ENCODE measurements at places on chromosomes 5 and 9. TPM values are rescaled to one million over a fixed set of nuclear protein-coding genes. Genes with fewer than 3 reads are reported as not detected.

DNA sequence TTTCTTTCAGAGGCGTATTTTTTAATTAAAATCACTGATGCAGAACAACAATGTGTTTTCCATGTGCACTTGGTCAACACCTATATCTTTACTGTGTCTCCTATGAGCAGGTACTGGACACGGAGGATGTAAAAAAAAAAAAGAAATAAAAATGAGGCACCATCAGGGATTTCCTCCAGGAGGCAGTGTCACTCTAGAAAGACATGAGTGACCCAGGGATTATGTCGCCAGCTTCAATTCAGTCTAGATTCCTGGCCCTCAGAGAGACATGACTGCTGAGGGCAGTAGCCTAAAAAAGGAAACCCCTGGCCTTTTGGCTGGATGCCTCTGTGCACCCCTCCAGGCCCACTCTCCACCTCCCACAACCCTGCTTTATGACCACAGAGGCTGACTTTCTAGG lies 18.3 kb upstream of the IL33 start:
- no peaks in the 10 kb centered on the region for H3K27me3 ChIP-seq
- H3K36me3 ChIP-seq = no peaks in the 10 kb centered on the region
- DNase-seq = no peak
- no peak overlapping the region for H3K4me3 ChIP-seq

DNA sequence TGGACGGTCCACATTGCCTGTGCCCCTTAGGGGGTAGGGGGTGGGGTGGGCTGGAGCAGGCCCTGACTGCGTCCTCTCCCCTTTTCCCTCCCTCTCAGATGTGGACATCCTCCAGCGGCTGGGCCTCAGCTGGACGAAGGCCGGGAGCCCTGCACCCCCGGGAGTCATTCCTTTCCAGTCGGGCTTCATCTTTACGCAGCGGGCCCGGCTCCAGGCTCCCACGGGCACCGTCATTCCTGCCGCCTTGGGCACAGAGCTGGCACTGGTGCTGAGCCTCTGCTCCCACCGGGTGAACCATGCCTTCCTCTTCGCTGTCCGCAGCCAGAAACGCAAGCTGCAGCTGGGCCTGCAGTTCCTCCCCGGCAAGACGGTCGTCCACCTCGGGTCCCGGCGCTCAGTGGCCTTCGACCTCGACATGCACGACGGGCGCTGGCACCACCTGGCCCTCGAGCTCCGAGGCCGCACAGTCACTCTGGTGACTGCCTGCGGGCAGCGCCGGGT lies 12.3 kb downstream of the COL27A1 start:
- no peak overlapping the region for H3K4me3 ChIP-seq
- H3K4me1 ChIP-seq = peaks cover 39% of the 10 kb centered on the region
- no peak for DNase-seq
- no peaks in the 10 kb centered on the region for H3K27me3 ChIP-seq

GRCh38 chr5:148834689-148835088 lies 8.3 kb downstream of the ADRB2 start:
- H3K36me3 ChIP-seq = no peaks in the 10 kb centered on the region
- no peak overlapping the region for H3K4me3 ChIP-seq
- H3K27me3 ChIP-seq = peaks cover 32% of the 10 kb centered on the region
- H3K4me1 ChIP-seq = no peaks in the 10 kb centered on the region
- no peak for DNase-seq
- no peak overlapping the region for H3K27ac ChIP-seq

- no peaks in the 10 kb centered on the region for H3K36me3 ChIP-seq
- peaks cover 28% of the 10 kb centered on the region for H3K4me1 ChIP-seq
- DNase-seq = no peak
- H3K27me3 ChIP-seq = no peaks in the 10 kb centered on the region
- H3K27ac ChIP-seq = peak overlapping the region; percentile 98
These were observed 193.0 kb downstream of the CD180 start for GRCh38 chr5:67003685-67003934.

- H3K36me3 ChIP-seq = peaks cover 3% of the 10 kb centered on the region
- H3K27me3 ChIP-seq = peaks cover 17% of the 10 kb centered on the region
- H3K4me3 ChIP-seq = no peak overlapping the region
- H3K27ac ChIP-seq = no peak overlapping the region
- DNase-seq = no peak
These were observed 24.2 kb downstream of the SLC1A1 start for GRCh38 chr9:4514252-4515128.

The EIF4EBP3 gene
- 4.8 TPM for total RNA-seq

GRCh38 chr5:146337264-146337904 lies 1.3 kb upstream of the POU4F3 start:
- H3K27ac ChIP-seq = no peak overlapping the region
- H3K4me1 ChIP-seq = peaks cover 5% of the 10 kb centered on the region
- no peak for DNase-seq
- H3K36me3 ChIP-seq = no peaks in the 10 kb centered on the region

DNA sequence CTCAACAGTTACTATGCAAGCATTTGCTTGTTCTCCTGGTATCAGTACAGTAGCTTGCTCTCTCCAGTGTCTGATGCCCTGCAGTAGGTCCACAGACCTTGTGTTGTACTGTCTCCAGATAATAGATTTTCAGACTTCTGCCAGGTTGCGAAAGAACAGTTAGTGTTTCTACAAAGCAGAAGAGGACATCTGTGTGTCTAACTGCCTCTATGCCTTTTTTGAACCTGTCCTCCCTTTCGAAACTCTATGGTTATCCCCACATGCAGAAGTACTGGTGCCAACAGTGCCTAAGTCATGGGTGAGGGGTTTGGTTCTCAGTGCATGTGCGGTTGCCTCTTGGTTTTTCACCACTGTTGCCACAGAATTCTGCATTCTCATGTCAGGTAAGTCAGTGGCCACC lies 45.9 kb downstream of the KCNN2 start:
- no peak overlapping the region for H3K4me3 ChIP-seq
- no peaks in the 10 kb centered on the region for H3K4me1 ChIP-seq
- no peak for DNase-seq
- H3K36me3 ChIP-seq = no peaks in the 10 kb centered on the region

DNA sequence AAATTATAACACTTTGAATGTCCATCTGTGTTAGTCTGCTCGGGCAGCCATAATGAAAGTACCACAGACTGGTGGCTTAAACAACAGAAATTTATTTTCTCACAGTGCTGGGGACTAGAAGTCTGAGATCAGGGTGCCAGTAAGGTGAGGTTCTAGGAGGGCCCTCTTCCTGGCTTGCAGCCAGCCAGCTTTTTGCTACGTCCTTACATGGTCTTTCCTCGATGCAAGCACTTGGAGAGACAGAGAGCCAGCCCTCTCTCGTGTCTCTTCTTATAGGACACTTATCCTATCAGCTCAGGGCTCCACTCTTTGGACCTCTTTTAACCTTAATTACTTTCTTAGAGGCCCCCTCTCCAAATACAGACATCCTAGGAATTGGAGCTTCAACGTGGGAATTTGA lies 351.8 kb downstream of the SPOCK1 start:
- H3K4me3 ChIP-seq = no peak overlapping the region
- no peaks in the 10 kb centered on the region for H3K36me3 ChIP-seq
- H3K27me3 ChIP-seq = peaks cover 38% of the 10 kb centered on the region
- DNase-seq = no peak
- H3K4me1 ChIP-seq = peaks cover 33% of the 10 kb centered on the region

GRCh38 chr9:33443464-33444154 lies 3.8 kb downstream of the AQP3 start:
- no peak overlapping the region for H3K27ac ChIP-seq
- no peak for DNase-seq
- peaks cover 25% of the 10 kb centered on the region for H3K27me3 ChIP-seq
- no peaks in the 10 kb centered on the region for H3K36me3 ChIP-seq

DNA sequence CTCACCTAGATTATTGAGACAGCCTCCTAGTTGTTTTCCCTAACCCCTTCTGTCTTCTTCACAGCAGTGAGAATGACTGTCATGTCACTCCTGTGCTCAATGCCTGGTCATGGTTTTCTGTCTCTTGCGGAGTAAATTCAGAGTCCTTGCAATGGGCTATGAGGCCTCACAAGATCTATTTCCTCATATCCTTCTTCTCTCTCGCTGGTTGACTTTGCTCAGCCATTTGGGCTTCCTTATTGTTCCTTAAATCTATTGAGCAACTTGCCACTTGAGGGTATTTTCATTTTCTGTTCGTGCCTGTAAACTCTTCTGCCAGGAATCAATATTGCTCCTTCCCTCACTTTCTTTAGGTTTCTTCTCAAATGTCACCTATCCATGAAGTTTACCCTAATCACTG lies 9.0 kb downstream of the PPP3R2 start:
- H3K4me3 ChIP-seq = no peak overlapping the region
- no peaks in the 10 kb centered on the region for H3K27me3 ChIP-seq
- no peak for DNase-seq
- H3K36me3 ChIP-seq = no peaks in the 10 kb centered on the region
- H3K27ac ChIP-seq = no peak overlapping the region
- H3K4me1 ChIP-seq = no peaks in the 10 kb centered on the region

The PTGES2 gene
- total RNA-seq = 85.0 TPM

The MPDZ gene
- 20.3 TPM for total RNA-seq

DNA sequence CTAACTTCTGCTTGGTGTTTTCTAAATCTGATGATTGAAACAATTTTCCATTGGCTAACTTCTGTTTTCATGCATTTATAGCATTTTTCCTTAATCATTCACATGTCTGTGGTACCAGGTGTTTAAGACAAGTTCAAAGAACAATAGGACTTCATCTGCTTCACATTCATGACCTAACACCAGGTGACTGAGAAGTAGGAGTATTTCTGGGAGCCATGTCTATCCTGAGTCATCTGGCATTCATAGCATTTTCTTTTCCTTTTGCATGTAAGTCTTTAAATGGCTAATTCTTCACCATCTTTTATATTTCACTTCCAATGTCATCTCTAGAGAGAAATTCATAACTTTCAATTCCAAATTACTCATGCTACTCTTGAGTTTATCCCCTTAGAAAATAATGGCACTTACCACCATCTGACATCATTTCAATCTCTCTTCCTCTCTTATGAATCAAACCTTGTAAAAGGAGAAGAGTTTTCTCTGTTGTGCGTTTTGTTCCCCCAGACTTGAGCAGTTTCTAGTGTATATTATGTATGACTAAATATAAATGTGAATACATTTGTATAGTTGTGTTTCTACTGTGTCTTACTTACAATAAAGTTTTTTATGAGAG lies 1196.1 kb upstream of the CDH9 start:
- no peaks in the 10 kb centered on the region for H3K4me1 ChIP-seq
- H3K27ac ChIP-seq = no peak overlapping the region
- no peaks in the 10 kb centered on the region for H3K36me3 ChIP-seq
- no peaks in the 10 kb centered on the region for H3K27me3 ChIP-seq
- H3K4me3 ChIP-seq = no peak overlapping the region

Measured in type B pancreatic cell (in vitro differentiated cells).